ENCODE measurements at places on chromosomes 1 and 21.

DNA sequence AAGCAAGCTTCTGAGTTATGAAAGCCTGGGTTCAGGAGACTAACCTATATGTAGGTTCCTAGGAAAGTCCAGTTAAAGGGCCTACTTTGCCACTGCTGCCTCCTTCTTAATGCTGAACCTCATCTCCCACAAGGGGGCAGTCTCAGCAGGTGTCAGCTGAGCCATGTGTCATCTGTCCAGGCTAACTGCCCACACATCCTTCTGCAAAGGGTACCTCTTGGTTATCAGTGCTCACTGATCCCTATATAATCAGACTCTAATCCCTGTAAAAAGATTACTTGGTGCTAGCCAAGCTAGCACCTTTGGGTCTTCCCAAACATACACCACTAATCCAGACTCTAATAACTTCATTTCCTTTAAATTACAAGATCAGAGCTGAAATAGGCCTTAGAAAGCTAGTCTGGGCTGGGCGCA, 9.0 kb downstream of the PRDX1 start:
- DNase-seq = peak; percentile 20

GRCh38 chr1:59453297-59453968, 156.5 kb downstream of the FGGY start:
- DNase-seq = no peak

DNA sequence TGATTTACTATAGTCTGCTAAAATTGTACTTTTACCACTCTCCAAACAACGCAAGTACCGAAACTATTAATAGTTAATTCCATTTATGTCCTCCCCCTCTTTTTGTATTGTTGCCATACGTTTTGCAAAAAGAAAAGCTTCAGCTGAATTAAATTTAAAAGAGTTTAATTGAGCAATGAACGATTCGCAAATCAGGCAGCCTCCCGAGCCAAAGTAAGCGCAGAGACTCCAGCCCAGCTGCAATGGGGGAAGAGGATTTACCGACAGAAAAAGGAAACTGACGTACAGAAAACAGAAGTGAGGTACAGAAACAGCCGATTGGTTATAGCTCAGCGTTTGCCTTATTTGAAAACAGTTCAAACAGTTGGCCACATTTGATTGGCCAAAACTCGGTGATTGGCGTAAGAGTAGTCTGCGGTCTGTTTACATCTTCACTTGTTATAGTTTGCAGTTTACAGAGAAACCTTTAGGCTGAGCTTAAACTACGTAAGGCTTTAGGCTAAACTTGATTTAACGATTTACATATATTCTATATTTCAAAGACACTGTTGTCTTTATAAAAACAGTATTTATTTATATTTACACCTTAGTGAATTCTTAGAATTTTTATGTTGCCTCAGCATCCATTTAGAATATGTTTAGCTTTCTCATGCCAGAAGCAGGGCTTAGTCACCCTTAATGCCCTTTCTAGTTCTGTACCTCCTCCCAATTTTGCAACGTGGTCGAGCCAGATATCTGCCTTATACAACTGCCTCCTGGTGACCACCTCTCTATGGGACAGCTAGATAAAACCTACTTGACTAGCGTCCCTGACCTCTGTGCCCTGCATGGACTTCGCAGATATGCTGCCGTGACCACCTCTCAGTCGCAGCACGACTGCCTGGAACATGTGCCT, 23.8 kb downstream of the CR1 start:
- no peak for DNase-seq

DNA sequence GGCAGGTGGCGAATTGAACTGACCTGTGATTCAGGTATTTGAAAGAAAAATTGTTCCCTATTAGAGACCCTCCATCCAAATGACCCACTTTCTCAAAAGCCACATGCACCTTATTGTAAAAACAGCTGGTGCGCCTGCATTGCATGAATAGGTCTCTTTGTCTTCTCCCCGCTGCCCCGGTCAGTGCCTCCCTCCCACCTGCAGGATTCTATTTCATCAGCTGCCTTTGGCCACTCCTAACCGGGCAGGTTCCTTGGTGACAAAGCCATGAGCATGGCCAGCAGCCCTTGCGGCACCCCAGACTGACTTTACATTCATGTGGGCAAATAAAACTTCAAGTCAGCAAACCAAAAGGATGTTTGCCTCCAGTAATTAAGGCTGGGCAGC, 6.4 kb downstream of the TMPRSS3 start:
- DNase-seq = no peak

DNA sequence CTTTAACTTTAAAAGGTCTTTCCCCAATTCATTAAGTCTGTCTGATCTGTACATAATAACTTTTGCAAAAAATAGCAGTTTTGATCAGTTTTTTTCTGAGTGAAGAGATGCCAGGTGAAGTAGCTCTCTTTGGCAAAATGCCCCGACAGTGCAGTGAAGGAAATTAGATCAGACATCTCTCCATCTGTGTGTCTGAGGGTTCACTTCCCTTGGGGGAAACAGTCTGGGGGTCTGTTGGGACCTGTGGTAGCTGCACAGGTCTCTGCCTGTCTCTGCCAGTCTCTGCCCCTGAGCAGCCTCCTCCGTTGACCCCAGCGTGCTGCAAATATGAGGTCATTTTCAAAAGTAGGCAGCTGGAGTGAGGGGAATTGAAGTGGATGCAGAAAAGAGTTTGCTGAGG, 54.5 kb downstream of the TBCE start:
- no peak for DNase-seq

Measured in T1000 (cell line).